Amniotic stem cell (primary cell): ENCODE measurements at places on chromosomes 3 and 15.

- no peak for DNase-seq
Measured at GRCh38 chr3:46065294-46065705, 38.0 kb upstream of the XCR1 start.

- no peak for DNase-seq
Measured at GRCh38 chr15:70704166-70704565, 59.2 kb downstream of the UACA start.

DNA sequence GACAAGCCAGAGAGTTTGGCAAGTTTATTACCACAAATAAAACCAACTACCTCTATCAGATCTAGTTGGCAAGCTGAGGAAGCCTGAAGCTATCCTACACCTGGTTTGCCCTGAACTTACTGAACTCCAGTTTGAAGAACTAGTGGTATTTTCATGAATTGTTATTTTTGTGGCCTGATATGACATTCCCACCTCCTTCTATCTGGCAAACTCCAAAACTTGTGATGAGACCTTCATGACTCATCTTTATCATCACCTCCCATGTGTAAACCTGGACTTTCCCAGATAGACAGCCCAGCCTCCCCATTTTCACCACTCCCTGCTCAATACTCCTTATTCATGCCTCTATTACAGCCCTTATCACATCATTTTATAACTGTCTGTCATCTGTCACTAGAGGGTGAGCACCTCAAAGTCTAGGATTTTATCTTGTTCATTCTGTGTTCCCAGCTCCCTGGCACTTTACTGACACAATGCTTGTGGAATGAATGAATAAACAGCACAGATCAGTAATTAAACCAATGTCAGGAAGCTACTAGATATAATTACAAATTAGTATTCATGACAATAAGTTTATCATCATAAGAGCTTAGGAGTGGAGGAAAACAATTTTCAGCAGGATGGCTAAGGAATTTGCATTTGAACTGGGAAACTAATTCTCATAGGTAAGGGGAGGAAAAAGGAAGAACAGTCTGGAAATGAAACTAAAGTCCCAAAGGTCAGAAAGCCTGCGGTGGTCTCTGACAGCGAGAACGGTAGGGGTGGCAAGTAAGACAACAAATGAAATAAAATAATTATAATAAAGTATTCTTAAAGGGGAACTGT, 13.2 kb upstream of the TRANK1 start:
- peak; percentile 38 for DNase-seq

GRCh38 chr3:42662813-42663535, 9.5 kb downstream of the ZBTB47 start:
- no peak for DNase-seq

- DNase-seq: no peak
Measured at GRCh38 chr3:30356866-30357753, 249.3 kb upstream of the TGFBR2 start.

DNA sequence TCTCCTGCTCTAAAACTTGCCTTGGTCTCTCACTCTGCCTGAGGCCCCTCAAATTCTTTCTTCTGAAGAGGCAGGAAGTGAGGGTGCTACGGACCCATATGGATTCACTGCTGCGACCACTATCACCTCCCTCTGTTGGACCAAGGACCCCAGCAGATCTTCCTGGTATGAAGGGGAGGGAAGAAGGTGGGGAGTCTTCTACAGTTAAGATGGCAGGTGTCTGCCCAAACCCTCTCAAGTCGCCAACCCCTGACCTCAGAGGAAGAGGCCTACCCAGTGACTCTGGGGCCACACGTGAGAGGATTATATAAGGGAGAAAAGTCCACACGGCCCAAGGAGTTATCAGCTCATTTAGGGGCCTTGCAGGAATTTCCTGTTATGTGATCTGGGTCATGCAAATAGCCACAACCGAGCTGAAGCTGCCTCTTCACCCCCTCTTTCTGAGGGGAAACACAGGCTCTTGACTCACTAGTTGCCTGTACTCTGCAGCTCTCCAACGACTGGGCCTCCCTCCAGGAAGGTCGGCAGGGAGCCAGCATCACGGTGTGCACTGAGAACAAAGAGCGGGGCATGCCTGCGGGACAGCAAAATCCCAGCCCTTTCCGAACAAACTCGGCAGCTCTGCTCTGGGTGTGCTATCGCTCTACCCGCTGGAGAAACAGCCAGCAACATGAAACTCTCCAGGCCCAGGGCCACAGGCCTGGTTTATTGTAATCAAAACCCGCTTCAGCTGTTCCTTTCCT, 116.0 kb downstream of the XXYLT1 start:
- peak; percentile 37 for DNase-seq

- DNase-seq: peak; percentile 9
Measured at GRCh38 chr3:170506556-170506955, 79.3 kb downstream of the SLC7A14 start.

DNA sequence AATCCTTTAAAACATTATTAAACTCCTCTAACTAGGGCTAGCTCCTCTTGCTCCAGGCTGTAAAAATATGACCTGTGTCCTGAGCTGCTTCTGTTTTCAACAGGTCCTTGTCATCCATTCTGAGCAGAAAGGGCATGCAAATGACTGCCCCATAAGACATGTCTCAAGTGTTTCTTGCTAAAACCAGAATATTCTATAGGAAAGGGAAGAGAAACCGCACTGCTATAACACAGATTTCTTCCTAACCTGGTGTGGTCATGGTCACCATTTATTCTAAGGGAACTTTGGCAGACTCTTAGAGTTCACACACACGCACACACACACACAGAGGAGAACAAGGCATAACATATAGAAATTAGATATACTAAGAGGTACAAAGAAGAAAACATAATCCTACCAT, 34.2 kb upstream of the B3GNT5 start:
- no peak for DNase-seq

GRCh38 chr15:78308422-78309032, 9.1 kb upstream of the SKIC8 start:
- peak; percentile 39 for DNase-seq

- no peak for DNase-seq
Measured at GRCh38 chr3:134929976-134930375, 134.9 kb downstream of the EPHB1 start.

DNA sequence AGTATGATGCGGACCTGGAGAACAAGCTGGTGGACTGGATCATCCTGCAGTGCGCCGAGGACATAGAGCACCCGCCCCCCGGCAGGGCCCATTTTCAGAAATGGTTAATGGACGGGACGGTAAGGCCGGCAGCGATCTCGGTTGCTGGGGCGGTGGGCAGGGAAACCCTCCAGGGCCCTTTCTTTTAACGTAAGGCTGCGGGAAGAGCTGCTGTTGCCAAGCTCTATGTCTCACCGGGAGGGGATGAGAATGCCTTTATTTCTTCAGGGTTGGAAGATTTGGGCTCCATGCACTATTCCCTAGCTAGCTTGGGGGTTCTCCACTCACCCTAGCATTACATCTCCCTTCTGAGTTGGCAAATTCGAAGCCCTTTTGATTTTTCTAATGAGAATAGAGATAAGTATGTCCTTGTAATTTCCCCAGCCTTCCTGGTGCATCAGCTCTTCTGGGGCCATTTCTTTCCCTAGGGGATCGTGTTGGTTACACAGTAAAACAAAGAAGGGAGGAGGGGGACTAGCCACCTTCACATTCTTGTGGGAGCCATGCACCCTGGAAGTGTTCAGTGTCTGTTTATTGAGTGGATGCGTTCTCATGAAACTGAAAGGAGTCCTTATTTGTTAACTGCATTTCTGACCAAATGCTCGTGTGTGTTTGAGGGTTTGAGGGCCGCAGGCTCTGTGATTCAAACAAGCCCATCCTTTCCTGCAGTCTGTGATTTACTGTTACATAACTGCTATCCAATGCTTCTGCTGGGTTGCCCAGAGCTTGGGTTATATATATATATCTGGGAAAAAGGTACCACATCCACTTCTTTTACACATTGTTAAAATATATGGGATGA, 982 bp downstream of the TAGLN3 start:
- DNase-seq: no peak

GRCh38 chr3:197889204-197889930, 60.6 kb upstream of the RPL35A start:
- DNase-seq: no peak
